ENCODE measurements at places on chromosomes 2 and 18.

DNA sequence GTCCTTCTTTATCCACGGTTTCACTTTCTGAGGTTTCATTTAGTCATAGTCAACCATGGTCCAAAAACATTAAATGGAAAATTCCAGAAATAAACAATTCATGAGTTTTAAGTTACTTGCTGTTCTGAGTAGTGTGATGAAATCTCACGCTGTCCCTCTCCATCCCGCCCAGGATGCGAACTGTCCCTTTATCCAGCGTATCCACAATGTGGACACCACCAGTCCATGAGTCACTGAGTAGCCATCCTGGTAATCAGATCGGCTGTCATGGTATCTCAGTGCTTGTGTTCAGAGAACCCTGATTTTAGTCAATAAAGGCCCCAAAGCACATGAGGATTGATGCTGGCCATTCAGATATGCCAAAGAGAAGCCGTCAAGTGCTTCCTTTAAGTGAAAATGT, 3.7 kb downstream of the SP140L start:
- DNase-seq = peak; percentile 7

DNA sequence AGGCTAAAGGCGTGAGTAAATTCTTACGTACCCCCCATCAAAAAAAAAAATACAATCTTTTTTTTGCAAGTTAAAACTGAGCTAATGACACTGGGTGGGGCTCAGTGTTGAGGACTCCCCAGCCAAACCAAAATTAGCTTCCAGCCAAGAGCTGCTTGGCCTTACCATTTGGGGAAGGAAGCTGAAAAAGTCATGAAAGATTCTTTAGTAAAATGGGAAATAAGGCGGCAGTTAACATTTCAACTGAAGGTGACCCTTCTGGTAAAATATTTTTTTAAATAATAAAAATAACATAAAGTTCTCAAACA, 16.4 kb downstream of the SMAD7 start:
- no peak for DNase-seq

GRCh38 chr18:36638224-36638623, 190.6 kb downstream of the TPGS2 start:
- no peak for DNase-seq

GRCh38 chr2:230128623-230129342, 60.1 kb upstream of the SLC16A14 start:
- peak; percentile 15 for DNase-seq

DNA sequence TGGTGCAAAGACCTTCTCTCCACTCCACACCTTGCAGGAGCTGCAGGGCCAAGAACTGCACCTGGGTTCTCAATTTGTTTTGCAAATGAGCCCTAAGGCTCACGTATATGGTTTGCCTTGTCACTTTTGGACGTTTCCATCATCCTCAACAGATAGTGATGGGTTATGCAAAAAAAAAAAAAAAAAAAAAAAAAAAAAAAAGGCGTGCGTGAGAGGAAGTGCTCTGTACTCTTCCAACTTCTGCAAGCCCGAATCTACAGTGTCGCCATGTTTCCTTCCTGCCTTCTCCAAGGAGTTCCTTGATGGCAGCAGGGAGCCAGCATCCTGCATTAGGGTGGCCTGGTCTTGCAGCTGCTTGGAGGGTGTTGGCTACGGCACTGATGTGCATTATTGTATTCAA, 4.0 kb upstream of the INHBB start:
- DNase-seq = no peak

DNA sequence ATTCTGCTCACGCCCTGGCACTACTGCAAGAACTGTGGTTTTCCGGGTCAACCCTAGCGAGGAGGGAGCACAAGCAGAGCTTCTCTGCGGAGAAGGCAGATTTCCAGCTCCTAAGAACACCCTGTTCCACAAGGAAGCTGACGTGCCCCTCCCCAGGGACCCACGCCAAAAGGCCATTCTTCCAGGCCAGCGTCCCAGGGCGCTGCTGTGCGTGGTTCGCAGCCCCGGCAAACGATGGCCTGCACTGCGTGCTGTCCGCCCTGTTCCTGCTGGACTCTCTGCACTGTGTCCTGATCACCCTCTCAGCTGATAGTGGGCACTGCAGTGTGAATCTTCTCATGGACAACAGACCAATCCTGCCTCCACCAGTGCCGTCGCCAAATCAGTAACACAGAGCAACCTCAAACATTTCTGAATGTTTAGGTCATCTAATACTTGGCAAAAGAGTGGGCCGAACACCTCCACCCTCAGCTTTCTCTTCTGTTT, 49.1 kb downstream of the ADI1 start:
- DNase-seq = peak; percentile 59

DNA sequence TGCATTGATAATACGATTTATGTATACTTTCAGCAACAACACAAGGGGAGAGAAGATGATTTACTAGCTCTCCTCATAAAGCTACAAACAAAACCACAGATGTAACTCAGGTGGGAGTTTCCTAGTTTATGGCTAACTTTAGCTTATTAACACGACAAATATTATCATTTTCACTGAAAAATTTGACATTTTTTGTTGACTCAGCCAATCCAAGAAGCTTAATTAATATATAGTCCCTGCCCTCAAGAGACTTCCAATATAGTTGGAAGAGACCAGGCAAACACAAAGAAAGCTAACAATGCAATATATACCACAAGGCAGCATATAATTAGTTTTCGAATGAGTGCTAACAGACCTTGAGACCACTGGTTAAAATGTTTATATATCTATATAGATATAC, 775 bp downstream of the WDR12 start:
- DNase-seq = no peak

DNA sequence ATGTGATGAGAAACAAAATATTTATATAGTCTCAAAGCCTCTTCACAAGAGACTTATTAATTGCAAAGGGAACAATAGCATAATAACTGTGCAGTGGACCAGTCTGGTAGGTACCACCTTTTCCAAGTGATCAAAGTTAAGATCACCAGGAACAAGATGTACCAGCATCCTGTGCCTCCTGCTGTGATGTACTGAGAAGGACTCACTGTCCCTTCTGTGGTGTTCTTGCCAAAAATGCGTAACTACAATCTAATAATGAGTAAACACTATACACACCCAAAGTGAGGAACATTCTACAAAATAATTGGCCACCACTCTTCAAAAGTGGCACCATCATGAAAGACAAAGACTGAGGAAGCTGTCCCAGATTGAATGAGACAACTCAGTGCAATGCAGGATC, 14.5 kb downstream of the GNLY start:
- no peak for DNase-seq

- DNase-seq = peak; percentile 82
These were observed 22.7 kb downstream of the RNF152 start for GRCh38 chr18:61870151-61870550.

- peak; percentile 97 for DNase-seq
These were observed 97.9 kb upstream of the KLHL29 start for GRCh38 chr2:23286758-23287704.

DNA sequence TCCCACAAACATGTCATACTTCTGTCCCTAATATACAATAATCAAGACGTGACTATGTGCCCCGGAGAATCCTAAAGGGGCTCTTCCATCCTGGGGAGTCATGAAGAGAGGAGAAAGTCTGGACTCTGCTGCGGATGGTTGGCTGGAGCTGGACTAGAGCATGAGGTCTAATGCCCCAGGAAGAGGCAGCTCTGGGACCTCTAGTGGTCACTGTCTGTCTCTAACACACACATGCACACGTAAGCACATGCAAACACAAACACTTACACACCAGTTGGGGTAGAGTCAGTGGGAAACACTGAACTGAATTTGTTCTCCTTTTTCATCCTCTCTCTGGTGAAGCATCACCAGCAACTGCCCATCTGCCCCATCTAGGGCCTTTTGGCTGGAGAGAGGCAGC, 271.6 kb downstream of the TDRD15 start:
- DNase-seq = no peak

- no peak for DNase-seq
These were observed 18.8 kb downstream of the HJURP start for GRCh38 chr2:233835230-233836186.

DNA sequence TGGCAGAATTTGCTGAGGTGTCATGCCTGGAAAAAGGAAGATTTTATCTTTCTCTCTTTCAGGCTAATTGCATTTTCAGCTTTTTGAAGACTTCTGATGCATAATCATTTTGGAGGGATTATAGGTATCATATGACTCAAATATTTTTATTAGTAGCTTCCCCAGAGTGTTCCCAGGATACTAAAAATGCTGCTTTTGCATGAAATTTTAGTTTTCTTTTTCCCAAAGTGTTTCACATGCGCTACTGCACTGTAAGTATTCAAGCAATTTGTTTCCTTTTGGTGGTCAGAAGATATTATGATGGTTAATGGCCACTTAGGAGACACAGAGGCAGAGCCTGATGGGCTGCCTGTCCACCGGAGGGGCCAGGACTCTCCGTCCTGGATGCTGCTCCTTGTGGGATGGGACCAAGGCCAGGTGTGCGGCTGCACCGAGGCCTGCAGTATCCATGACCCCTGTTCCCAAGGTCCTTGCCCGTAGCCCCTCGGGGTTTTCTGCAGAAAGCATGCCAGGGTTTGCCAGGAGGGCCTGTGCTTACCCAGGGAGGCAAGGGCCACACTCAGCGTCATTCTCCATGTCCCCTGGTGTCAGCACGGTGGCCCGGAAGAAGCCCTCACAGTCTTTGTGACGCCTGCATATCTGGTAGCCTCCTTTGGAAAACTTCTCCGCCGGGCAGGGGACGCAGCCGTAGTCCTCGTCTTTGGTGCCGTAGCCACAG, 60.2 kb downstream of the EDAR start:
- DNase-seq = no peak

DNA sequence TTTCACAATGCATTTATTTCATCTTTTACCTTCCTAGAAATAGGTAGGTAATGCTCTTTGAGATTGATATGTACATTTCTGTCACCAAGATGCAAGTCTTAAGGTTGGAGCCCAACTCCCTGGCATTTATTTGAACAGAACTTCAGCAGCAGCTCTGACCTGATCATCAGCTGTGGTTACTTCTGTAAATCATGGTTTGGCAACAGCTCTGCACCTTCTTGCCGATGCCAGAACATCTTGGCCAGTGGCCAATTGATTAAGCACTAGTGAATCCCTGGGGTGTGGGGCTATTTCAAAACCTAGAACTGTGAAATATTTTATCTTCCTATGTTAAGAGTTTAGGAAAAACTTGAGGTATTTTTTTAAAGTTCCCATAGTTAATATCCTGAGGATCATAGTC, 124.8 kb upstream of the NYAP2 start:
- peak; percentile 28 for DNase-seq

DNA sequence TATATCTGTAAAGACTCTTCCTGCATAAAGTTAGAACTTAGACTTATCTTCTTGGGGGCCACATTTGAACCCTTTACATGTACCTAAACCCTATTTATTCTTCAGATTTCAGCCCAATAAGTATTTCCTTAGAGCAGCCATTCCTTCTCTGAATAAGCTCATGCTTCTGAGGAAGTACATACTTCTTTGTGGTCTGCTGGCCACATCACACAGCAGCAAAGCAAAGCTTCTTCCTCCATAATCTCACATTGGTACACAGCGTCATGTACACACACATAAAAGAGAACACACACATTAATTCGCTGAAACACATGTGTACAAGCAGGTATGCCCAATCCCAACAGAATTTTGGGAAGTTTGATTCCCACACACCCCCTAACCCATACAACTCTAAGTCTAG, 331.0 kb downstream of the CDH2 start:
- DNase-seq = peak; percentile 21

GRCh38 chr18:9638886-9639285, 24.5 kb upstream of the PPP4R1 start:
- DNase-seq = no peak

- no peak for DNase-seq
These were observed 3.1 kb upstream of the CPO start for GRCh38 chr2:206935991-206936842.

DNA sequence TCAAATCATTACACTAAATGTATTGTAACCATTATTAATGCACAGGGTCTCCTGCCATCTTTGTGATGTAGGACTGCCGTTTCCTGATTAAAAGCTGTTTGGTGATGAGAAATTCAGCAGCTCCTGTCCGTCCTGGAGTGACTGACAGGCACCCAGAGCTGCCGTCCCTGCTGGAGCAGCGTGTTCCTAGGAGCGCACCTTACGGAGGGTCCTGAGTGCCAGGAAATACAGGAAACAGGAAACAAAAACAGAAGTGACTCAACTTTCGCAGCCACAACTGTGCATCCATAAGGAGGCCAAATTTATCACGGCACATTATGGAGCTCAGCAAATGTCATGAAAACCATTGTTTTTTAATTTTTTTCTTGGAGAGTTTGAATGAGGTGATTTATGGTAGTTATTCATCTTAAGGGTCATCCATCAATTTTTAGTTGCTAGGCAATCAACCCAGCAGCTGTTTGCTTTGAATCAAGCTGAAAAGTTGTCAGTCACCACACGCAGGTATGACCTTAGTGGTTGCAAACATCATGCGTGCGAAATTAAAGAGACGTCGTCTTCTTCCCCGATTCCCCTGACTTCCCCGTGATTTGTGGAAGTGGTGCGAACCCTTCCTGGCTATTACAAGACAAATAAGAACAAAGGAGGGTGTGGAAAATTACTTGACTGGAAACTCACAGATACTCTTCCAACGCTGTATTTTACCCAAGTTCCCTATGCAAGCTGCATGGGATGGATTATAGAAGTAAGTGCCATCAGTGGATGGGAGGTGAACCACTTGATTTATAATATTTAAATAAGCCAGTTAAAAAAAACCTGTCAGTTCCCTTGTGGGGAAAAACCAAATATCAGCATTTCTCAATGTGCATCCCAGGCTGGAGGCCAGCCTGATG, 19.8 kb downstream of the TSHZ1 start:
- DNase-seq = no peak

DNA sequence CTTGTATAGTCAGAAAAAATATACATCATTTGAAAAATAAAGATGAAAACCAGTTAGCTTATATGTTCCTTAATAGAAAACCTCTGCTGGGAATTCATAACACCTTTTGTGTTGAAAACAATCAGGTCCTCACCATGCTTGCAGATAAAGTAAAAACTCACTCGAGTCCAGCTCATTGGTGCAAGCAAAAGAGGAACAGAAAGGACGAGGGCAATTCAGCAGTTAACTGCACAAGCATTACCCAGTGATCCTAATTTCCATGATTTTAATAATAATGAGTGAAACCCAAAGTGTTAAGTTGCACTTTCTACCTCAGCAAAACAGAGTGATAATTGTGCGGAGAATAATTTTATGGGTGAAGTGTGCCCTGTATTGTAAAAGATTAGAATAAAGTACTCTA, 839.9 kb downstream of the BCL11A start:
- DNase-seq = no peak

DNA sequence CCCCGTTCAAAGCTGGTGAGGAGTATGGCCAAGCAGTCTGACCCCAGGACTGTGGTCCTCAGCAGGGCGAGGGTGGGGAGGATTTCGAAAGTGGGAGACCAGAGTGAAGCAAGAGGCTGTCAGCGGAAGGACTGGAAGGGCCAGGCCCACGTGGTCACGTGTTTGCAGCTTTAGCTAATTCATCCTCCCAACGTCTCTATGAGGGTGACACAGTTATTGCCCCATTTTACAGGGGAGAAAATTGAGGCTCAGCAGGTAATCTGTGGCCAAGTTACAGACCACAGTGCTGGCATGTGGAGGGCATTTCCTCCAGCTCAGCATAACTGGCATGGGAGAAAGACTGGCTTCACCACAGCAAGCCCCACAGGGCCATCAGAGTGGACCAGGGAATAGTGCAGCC, 45.4 kb upstream of the LTBP1 start:
- no peak for DNase-seq

- no peak for DNase-seq
These were observed 298.1 kb upstream of the REV1 start for GRCh38 chr2:99787769-99788382.

Measured in fibroblast of skin of scalp (primary cell).